Activated CD4-positive, alpha-beta T cell treated with anti-CD3 and anti-CD28 coated beads for 24 hours (primary cell): ENCODE measurements at places on chromosomes 3 and 15.

GRCh38 chr15:70318594-70319465, 221.1 kb upstream of the TLE3 start:
- DNase-seq: no peak

GRCh38 chr3:61522626-61523025, 38.7 kb upstream of the PTPRG start:
- no peak for DNase-seq

GRCh38 chr15:40915679-40916078, 13.5 kb upstream of the DLL4 start:
- no peak for DNase-seq

- DNase-seq: no peak
Measured at GRCh38 chr15:73637527-73637926, 4.3 kb upstream of the NPTN start.

- no peak for DNase-seq
Measured at GRCh38 chr15:69343133-69343532, 44.4 kb downstream of the PAQR5 start.

- no peak for DNase-seq
Measured at GRCh38 chr15:74775132-74775562, 6.7 kb upstream of the CSK start.

DNA sequence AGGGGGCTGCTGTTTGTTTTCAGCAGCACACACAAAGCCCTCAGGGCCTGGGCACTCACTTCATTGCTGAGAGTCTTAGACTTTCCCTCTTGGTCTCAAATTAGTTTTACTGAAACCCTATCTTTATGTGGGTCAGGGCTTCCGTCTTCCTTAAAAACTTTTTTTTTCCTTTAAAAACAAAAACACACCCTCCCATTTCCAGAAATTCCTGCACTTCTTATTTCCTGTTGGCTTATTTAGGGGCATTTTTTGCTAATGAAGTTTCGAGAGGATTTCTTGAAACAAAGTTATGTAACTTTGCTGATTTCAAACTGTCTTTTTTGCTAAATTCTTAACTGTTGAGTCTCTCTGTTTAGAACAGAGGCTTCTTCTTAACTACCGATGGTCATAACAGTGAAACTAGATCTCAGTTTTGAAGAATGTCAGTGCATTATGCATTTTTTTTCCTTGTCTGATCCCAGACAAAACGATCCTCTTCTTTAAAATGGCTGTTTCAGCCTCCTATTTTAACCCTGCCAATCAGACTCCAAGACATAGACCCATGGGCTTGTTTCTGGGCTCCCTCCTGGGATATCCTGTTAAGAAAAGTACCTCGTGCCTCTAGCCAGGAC, 23.3 kb downstream of the ANAPC13 start:
- no peak for DNase-seq

- no peak for DNase-seq
Measured at GRCh38 chr3:46896386-46896785, 18.9 kb downstream of the PTH1R start.

- DNase-seq: no peak
Measured at GRCh38 chr15:49823987-49824774, 203.3 kb downstream of the DTWD1 start.

DNA sequence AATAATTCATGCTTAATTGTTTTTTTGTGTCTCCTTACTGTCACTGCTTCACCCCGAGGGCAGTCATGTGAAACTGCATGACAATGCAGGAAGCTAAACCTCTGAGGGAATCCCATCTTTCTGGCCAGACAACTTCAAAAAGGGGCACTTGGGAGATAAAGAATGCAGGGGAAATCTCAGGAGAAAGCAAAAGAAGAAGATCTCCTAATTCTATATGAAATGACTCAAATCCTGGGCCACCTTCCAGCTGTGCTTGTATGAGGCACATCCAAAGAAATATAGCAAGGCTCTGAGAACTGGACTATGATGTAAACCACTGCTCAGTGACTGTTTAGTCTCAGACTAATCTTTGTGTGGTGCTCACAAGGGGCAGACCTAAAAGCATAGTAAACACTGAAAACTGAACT, 22.6 kb upstream of the UMPS start:
- no peak for DNase-seq

- no peak for DNase-seq
Measured at GRCh38 chr3:126550488-126551051, 8.2 kb downstream of the C3orf22 start.

DNA sequence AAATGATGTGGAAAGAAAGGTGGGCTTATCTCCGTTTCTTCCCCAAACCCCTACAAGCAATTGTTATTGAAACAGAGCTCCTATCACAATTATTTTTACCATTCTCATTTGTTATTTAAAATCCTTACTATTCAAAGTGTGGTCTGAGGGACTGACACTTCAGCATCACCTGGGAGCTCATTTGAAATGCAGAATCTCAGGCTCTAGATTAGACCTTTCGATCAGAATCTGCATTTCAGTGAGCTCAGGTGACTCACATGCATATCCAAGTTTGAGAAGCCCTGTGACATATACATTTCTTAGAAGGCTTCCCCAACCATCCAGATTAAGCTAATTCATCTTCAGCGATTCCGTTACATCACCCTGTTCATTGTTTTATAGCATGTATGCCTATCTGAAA, 145.0 kb downstream of the KCNH8 start:
- DNase-seq: no peak

DNA sequence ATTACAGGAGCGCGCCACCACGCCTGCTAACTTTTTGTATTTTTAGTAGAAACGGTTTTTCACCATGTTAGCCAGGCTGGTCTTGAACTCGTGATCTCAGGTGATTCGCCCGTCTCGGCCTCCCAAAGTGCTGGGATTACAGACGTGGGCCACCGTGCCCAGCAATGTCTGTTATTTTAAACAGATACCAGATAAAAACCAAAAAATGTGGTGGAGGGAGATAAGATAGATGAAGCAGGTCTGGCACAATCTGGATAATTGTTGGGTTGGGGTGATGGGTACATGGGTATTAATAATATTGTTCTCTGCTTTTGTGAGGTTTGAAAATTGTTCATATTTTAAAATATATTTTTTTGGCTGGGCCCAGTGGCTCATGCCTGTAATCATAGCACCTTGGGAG, 4.7 kb downstream of the RNF111 start:
- DNase-seq: no peak
